ENCODE measurements at places on chromosomes 6 and 20.

- DNase-seq = no peak
These were observed 7.7 kb upstream of the SCP2D1 start for GRCh38 chr20:18805881-18806280.

DNA sequence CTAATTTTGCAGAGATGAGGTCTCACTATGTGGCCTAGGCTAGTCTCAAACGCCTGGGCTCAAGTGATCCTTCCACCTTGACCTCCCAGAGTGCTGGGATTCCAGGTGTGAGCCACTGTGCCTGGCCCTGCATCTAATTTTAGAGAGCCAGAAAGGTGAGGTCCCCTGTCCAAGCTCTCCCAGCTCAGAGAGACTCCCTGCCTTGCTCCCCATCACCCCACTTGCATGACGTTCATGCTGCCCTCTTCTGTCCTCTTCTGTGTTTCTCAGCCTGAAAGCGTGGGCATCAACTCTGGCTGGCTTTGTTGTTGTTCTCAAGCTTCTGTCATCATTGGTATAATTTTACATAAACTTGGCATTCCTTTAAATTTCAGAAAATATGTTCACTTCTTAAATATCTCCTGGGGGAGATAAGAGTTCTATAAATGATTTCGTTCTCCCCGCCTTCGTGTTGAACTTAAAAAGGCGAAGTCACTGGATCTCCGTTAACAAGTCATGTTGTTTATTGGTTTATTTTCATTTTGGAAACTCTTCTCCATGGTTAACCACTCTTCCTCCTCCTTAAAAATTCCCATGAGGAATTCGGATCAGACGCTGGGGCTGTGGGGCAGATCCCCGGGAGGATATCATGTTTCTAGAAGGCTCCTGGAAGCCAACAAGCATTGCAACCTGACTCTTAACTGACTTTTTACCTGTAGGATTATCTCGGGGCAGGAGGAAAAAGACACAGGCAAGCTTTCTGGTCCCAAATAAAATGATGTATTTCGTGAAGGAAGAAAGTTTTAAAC lies 13.2 kb upstream of the PARD6B start:
- peak; percentile 55 for DNase-seq

DNA sequence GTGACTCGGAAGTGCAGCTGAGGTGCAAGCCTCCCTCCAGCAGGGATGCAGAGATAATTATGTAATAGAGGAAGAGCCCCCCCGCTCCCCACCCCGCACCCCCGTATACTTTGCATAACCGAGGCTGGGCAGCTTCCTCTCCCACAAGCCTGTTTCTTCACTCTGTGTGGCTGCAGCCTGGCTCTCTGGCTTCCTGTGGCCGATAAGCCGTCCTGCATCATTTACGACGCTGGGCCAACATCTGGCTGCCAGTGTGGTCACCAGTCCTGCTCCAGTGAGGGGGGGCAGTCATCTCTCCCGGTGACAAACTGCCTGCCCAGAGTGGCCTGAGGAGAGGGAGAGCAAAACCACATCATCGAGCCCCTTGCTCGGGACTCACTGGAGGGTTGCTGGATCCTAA lies 59.2 kb downstream of the RBM38 start:
- peak; percentile 80 for DNase-seq

- DNase-seq = no peak
These were observed 49.7 kb downstream of the TOP1 start for GRCh38 chr20:41078329-41078728.

GRCh38 chr6:33693186-33694105 lies 18.1 kb downstream of the UQCC2 start:
- DNase-seq = no peak

DNA sequence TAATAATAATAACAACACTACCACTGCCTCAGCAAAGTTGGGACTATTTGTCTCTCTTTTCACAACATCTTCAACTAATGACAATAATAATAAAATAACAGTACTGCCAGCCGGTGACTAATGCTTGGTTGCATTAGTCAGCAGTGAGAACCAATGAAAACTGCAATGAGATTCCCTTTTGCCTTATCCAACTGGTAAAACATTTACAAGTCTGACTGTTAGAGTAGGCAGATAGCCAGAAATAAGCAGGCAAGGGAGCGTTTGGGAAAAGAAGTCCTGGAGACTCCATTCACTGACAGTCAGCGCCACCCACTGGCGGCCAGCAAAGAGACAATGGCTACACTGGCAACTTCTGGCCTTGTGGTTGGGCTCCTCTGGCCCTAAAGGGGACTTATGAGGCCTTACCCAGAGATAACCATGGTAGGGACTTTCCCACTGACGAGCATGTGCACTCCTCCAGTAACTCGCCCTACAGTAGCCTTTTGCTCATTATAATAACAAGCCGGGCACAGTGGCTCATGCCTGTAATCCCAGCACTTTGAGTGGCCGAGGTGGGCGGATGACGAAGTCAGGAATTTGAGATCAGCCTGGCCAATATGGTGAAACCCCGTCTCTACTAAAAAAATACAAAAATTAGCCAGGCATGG lies 3.4 kb upstream of the NSFL1C start:
- DNase-seq = peak; percentile 90

GRCh38 chr6:1786455-1787453 lies 177.0 kb downstream of the FOXC1 start:
- DNase-seq = no peak

DNA sequence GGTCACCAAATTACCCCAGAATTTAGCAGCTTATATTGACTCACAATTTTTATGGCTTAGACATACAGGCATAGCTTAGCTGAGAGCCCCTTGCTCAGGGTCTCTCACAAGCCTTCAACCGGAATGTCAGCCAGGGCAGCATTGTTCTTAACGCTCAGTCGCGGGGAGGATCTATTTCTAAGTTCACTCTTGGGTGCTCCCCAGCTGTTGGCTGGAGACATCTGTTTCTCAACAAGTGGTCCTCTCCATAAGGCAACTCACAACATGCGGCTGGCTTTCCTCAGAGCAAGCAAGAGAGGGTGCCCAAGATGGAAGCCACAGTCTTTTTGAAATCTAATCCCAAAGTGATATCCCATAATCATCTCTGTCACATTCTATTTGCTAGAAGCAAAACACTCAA lies 46.6 kb downstream of the SLX4IP start:
- no peak for DNase-seq

GRCh38 chr20:53960579-53961272 lies 109.7 kb downstream of the BCAS1 start:
- DNase-seq = no peak

GRCh38 chr20:17895641-17896171 lies 72.9 kb downstream of the SNX5 start:
- DNase-seq = peak; percentile 65

GRCh38 chr6:107032051-107032450 lies 4.1 kb downstream of the MTRES1 start:
- no peak for DNase-seq

DNA sequence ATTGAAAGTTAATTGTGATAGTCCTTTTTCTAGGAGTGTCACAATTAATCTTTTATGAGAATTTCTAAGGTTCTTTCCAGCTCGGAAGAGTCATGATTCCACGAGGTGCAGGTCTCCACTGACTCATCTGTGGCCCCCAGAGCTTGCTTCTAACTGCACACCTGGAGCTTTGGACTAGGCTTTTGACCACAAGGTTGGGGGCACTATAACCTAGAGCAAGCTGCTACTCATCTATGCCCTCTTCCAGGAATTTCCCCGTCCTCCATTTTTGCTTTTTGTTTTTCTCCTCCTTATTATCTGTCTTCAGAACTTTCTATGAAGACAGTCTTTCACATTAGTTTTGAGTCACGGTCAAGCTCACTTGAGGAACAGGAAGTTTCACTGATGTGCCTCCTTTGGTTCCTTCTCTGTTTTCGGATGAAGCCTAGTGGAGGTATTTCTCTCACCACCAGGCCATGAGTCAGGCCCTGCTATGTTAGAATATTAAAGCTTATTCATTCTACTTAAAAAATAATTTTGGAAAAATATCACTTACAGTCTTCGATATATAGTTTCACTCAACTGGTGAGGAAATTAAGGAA lies 119.2 kb upstream of the INSM1 start:
- no peak for DNase-seq

DNA sequence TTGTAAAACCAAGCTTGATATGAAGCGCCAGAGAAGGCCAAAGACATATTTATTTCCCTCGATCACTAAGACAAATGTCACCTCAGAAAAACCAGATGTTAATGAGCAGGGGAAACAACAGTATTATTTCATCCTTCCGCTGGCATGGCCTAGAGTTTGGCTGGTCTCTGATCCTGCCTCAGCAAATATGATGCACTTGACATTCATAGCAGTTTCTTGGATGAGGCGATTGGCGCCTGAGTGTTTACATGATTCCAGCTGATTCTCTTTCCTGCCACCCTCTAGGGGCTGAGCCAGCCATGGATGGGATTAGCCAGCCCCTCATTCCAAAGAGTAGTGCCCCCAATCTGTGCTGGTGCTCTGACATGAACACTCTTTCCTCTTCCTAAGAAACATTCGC lies 67.9 kb downstream of the STMND1 start:
- DNase-seq = no peak

DNA sequence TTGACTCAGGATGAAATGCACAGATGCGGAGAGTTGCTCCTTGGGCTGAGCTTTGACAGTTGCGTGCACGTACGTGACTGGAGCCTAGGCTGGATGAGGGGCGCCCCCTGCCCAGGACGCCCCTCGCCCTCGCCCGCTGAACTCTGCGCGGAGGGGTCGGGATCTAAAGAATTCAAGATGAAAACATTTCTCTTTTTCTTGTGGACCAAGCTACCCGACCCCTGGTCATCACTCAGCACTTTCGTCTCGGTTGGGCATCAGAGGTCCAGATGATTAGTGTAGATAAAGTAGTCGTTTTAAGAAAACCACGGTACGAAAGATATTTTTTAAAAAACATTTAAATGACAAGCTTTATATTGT lies 700 bp downstream of the DTD1 start:
- DNase-seq = no peak

DNA sequence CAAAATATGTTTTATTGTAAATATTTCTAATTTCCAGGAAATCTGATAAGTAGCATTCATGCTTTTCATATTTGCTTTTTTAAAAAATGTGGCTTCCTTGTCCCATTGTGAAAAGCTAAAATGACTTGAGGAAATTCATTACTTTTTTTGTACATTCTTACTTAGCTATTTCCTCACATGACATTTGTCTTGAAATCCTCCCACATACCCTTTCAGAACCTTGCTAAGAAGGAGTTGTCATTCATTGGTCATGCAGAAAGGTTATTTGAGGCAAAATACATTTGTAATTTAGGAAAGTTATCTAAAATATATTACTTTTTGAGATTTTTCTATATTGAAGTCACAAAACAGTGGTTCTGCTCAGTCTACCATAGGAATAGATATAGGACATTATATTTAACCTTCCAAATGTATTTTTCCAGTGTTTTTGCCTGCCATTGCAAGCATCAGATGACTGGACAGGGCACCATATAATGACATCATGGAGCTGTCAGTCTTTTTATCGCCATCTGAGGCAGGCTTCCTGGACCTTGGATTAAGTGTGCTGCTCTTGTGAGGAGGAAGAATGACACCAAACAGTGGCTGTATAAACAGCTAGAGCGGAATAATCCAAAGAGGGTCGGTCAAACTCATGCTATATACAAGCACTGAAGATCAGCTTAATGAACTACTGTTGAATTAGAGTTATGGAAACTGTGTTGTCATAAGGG lies 109.4 kb upstream of the HCRTR2 start:
- no peak for DNase-seq

DNA sequence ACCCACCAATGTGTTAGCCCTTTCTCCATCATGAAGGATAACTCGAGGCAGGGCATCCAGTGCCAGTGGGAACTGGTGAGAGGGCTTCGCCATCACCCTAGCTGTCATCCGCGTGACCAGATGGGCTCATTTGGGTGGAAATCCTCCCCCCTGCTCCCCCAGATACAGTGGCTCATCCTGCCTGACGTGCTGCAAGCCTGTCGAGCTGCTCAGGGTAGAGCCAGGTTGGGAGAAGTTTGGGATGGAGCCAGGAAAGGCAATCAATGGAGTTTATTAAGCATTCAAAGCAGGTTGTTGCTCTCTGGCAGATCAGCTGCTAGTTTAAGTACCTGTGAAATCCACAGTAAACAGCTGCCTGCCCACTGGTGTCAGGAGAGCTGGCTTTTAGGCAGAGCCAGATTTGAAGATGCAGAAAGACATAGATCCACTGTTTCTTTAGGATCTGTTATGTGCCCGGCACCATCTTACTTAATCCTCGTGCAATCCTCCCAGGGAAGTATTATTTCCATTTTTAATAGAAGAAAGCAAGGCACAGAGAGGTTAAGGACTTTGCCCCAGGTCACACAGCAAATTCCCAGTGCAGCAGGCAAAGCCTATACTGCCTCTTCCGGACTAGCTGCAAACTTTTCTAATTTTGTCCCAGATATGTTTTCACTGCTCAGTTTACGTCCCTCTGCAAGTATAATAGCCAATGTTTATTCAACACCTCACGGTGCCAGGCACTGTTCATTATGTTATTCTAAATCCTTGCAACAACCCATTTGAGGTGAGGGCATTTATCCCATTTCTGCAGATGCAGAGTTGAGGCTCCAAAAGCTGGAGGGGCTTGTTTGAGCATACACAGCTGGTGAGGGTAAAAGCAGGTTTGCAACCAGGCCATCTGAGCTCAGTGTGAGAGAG lies 54.1 kb upstream of the KCNG1 start:
- no peak for DNase-seq

GRCh38 chr6:41625442-41625841 lies 12.8 kb upstream of the MDFI start:
- DNase-seq = peak; percentile 37

- DNase-seq = no peak
These were observed 105.0 kb upstream of the MRPS10 start for GRCh38 chr6:42322676-42323075.

DNA sequence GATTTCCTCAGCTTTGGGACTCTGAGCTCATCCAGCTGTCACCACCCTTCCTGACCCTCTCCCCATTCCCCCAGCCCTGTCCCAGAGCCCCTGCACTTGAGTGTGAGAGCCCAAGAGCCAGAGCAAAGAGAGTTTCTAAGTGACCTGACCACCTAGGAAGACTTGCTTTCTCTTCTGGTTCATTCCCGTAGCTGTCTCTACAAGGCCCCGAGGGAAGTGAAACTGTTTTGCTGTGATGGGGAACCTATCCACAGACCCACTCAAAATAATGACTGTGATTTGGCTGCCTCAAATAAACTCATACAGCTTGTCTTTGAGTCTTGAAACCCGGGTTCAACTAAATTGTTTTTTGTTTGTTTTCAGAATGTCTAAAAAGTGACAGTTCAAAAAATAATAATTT lies 74.6 kb upstream of the XRN2 start:
- DNase-seq = no peak

DNA sequence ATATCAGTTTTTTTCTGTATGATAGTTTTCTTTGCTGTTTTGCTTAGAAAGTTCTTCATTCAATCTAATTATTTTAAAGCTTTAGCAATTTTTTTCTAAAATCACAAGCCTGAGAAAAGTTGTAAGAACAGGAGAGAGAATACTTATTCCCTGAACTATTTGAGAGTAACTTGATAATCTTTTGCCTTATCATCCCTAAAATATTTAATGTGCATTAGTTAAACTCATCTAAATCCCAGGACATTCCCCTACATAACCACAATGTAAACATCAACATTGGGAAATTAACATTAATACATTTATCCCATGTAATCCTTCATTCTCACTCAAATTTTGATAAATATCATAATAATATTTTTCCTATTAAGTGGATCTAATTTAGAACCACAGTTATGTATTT lies 241.8 kb downstream of the CD109 start:
- no peak for DNase-seq

All from tibial artery (tissue), 4 donors.